ENCODE measurements at places on chromosomes 3 and 15.

DNA sequence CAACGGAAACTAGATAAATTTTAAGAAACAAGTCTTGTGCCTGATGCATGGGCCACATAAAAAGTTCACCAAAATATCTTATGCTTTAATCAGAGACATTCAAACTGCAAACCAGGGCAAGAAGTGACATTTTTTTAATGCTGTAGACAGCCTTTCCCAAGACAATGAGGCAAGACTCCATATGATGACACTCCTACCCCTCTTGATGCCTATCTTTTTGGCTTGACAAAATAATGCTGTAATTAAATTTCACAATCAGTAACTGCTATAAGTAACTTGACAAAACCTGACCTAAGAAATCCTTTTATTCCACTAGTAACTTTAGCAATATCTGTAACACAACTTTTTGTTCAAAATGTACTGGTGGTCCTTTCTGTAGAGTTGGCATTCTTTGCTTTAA, 48.7 kb downstream of the ECT2 start:
- DNase-seq = no peak

- no peak for DNase-seq
Observed at GRCh38 chr15:101477851-101478362, 11.6 kb downstream of the PCSK6 start.

- DNase-seq = no peak
Observed at GRCh38 chr3:16286161-16286560, 21.1 kb downstream of the OXNAD1 start.

GRCh38 chr3:111603679-111604078, 8.5 kb upstream of the ZBED2 start:
- no peak for DNase-seq

- DNase-seq = peak; percentile 61
Observed at GRCh38 chr3:3065876-3066275, 44.3 kb downstream of the IL5RA start.

- no peak for DNase-seq
Observed at GRCh38 chr15:54374184-54374952, 396.1 kb downstream of the UNC13C start.

Measured in fibroblast of skin of right biceps (primary cell).